Activated naive CD8-positive, alpha-beta T cell treated with anti-CD3 and anti-CD28 coated beads for 36 hours (primary cell): ENCODE measurements at places on chromosomes 5 and 9.
A peak's percentile ranks its signal among the peaks of the same experiment; 100 is the strongest.

- DNase-seq = no peak
These were observed 48.4 kb downstream of the GPR21 start for GRCh38 chr9:123081824-123082223.

DNA sequence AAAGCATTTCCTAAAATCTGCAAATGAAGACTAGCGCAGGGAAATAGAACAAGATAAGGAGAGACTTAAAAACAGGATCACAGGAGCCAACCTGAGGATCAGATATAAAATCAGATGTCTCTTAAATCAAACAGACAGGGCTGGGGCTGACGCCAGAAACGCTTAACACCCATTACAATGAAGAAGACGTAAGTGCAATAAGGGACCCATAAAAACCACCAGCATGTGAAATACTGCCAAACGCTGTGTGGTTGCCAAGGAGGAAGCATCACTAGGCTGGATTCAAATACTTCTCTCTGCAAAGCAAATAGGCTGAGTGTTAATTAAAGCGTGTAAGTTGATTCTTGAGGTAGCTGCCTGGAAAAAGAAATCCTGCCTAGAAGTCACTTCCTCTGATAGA lies 74.4 kb upstream of the ATP10B start:
- DNase-seq = no peak

DNA sequence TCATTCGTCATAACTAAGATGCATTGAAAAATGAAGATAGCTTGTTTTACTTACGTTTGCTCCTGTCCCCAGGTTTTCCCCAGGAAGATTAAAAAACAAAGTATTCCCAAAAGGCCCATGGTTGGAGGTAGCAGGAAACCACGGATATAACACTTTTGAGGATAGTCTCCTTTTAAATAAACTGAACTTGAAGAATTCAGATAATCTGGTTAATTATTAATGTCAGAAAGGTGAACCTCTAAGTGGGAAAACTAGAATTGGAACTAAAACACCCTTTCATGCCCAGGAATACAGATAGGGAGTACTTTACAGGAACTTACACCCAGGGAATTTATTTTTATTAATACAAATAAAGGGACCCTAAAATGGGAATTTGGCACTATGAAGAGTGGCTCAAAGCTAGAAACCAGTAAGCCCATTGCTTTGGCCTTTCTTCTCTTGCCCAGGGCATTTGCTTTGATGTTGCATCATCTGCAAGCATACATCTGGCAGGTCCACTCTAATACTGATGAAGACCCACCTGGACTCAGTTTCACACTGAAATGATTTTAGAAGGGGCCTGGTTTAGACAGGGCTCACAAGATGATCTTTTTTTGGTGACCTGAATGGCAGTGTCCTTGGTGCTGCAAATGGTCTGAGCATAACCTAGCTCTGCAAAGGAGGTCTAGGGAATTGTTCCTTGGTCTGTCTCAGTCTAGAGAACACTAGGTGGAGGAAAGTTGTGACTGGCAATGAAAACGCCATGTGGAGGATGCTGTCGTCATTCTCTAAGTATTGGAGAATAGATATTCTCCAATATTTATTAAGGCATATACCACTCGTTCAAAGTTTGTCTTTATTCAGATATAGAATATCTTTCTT lies at the start of gene C5:
Gene C5 (minus strand): TSS at position 148 of the 861 bp plus-strand sequence. CDS start 29 bp downstream, at position 119.
- no peak for DNase-seq

DNA sequence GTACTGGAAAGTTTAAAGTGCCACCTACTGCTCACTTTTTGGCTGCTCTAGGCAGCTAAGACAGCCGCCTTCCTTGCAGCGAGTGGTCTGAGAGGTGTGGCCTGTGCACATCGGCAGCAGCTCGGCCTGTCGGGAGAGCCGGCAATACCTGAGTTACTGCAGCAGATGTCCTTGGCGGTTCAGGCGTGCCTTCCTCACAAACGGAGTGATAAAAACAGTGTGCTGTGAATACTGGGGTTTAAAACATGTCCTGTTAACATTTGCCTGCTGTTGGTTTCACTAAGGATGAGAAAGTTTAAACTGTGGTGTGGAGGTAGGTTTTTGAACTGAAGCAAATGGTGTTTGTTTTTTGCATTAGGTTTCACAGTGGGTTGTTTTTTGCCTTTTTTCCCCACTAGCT lies 12.9 kb downstream of the TRAF2 start:
- no peak for DNase-seq

GRCh38 chr9:90640361-90640760 lies 2.3 kb downstream of the DIRAS2 start:
- no peak for DNase-seq

DNA sequence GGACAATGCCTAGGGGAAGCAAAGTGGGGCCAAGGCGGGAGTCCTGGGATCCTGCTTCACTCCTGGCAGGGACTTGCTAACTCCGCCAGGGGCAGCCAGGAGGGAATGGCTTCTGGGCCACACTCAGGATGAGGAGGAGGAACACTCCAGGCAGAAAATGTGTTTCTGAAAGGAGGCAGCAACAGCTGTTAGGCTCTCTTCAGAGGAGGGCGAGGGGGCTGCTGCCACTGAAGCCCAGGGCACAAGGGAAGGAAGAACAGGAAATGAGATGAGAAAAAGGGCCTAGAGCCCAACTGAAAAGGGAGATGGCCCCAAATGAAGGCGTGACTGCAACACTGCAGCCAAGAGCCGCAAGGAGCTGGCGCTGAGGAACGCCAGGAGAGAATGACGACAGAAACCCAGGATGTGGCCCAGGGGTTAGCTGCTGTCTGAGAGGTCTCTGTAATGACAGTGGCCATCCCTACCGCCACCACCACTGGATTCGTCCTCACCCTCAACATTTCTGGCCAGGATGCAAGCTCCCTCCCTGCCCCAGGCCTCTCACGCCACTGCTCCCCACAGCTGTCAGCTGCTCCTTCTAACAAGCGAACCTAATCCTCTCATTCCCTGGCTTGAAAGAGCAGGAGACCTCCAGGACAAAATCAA lies 15.8 kb downstream of the PSMB7 start:
- DNase-seq = no peak

- no peak for DNase-seq
These were observed 498.2 kb upstream of the CD180 start for GRCh38 chr5:67694810-67695191.

- no peak for DNase-seq
These were observed 393.6 kb downstream of the SPOCK1 start for GRCh38 chr5:137105351-137106035.

- DNase-seq = no peak
These were observed 779.6 kb downstream of the CDH18 start for GRCh38 chr5:19208397-19208796.

GRCh38 chr5:109407913-109408312 lies 1.9 kb downstream of the PJA2 start:
- no peak for DNase-seq

DNA sequence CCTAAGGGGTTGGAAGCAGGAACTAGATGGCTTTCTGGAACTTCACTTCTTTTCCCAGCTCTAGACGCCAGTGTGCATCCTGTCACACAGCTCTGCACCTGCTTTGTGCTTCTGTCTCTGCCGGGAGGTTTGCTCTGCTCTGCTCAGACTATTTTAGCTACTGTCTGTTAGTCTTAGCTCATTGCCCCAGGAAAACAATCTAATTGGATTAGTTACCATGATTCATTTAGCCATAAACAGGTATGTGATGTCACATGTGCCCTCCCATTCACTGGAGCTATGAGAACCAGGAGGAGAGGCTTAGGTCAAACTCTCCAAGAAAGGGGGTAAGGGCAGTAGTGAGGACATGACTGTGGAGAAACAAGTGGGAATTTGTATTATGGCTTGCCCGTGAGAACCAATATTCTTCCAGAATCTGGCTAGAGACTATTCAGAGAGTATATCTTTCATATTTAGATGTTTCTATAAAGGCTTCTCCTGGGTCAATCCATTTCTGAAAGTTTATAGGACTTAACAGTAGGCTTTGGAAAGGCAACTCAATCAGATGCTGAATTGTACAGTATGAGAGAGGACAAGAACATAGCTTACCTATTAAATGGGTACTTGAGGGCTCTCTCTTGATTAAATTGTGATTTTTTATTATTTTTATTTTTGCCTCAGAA lies 22.4 kb upstream of the NREP start:
- DNase-seq = no peak

DNA sequence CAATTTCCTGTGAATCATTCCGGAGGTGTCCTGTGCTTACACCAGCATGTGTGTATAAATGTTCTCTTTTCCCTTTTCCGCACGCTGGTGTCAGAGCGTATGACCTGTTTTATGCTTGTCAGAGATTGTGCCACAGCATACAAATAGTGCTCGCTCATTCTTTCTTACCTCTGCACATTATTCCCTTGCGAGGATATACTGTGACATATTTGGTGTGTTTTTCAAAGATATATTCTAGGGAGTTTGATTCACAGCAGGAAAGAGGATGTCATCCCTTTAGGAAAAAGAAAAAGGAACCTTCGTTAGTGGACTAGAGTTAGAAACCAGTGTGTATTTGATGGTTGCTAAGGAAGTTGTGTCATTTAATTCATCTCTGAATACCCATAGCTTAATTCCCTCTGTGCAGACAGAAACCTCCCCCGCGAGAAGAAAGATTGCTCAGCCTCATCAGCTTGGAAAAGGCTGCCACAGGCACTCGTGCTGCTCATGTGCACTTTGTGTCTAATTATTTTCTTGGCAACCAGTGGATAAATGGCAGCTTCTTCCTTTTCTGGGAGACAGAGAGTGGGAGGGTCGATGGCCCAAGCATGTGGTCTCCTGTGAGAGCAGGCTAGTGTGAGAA lies 14.7 kb upstream of the CCIN start:
- DNase-seq = no peak

DNA sequence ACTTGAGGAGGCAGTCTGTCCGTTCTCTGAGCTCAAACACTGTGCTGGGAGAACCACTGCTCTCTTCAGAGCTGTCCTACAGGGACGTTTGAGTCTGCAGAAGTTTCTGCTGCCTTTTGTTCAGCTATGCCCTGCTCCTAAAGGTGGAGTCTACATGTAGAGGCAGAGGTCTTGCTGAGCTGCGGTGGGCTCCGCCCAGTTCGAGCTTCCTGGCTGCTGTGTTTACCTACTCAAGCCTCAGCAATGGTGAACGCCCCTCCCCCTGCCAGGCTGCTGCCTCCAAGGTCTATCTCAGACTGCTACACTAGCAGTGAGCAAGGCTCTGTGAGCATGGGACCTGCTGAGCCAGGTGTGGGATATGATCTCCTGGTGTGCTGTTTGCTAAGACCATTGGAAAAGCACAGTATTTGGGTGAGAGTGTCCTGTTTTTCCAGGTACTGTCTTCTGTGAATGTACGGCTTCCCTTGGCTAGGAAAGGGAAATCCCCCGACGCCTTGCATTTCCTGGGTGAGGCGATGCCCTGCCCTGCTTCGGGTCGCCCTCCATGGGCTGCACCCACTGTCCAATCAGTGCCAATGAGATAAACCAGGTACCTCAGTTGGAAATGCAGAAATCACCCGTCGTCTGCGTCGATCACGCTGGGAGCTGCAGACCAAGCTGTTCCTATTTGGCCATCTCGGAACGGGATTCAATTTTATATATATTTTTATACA lies 58.5 kb downstream of the CNTRL start:
- peak; percentile 38 for DNase-seq

- DNase-seq = peak; percentile 44
These were observed at the start of gene PTPRD for GRCh38 chr9:10612641-10613398. TSS of gene PTPRD (minus strand) at chr9:10613002.

DNA sequence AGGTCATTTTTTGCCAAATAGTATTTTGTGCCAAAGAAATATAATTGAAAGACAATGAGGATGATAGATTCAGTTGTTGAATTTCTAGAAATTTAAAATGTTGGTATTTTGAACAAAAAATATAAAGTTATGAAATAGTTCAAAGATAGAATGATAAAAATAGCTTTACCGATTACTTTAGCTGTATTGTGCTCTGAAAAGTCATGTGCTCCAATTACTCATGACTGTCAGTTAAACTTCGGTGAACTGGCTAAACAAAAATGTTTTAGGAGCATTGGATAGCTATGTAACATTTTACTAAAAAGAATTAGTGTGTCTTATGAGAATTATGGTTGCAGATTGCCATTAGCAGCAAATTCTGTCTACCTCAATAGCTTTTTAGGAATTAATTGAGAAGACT lies 177.3 kb upstream of the VCAN start:
- no peak for DNase-seq

DNA sequence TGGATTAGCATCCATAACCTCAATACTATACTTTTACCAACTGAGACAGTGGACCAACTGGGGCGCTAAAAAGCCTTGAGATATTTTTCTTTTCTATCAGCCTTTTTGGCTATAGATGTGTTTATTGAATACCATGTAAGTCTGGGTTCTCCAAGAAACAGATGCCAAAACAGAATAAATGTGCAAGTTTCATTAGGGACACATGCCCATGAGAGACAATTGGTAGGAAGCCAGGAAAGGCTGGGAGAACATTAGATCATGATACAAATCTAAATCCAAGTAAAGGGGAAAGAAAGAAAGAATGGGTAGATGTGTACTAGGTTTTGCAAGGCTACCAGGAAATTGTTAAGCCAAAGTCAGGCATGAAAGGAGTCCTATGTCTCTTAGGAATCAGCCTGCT lies 152.5 kb downstream of the KCTD16 start:
- DNase-seq = no peak

DNA sequence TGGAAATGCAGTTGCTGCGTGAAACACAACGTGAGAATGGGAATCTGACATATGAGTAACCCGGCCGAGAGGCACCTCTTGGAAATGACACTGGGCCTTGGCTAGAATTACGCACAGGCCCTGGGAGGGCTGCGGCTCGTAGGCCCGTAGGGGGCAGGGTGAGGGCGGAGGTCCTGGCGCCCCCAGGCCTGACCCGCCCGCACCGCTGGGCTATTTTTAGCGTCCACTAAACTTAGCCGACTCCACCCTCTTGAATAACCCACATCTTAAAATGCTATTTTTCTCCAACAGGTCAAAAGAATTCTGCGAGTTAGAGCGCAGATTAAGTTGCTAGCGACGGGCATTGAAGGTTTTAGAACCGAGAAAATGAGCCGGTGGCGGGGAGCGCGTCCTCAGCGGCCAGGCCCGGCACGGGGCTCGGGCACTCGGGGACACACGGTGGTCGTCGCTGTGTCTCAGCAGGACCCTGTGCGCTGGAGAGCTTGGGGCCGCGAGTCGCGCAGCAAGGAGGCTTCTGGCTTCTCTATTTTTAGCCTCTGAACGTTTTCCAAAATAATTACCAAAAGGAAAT lies 168.5 kb downstream of the AUH start:
- peak; percentile 82 for DNase-seq

DNA sequence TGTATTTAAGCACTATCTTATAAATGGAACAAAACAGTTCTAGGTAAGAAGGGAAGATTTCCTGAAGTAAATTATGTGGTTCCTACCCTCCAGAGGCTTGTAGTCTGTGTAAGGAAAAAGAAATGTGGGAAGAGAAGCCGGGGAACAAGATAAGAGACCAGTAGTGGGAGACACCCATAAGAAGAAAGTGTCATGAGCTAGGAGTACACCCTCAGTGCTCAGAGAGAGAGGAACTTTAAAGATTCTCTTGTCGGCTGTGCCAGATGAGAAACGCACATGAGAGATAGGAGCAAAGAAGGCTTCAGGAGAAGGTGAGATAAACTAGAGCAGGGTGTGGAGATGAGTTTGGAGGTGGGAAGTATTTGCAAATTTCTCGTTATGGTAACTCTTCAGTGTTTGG lies 18.1 kb downstream of the SLC36A1 start:
- no peak for DNase-seq
